ENCODE measurements at places on chromosomes 1 and 21.

DNA sequence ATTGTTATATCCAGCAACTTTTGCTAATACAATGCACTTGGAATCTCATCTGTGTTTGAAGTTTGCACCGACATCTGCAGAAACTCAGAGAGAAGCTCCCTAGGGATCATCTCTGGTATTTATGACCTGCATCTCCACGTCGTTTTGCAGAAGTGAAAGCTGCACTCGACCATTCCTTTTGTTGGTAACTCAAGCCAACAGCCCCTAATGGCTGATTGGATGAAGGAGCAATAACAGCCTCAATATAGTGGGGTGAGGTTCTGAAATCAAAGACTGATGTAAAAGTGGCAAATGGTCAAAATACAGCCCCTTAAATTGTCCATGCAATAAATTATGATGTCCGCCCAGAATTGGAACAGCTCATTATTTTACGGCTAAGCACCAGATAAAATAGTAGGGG is 344.2 kb upstream of the KAZN start:
- DNase-seq: no peak

DNA sequence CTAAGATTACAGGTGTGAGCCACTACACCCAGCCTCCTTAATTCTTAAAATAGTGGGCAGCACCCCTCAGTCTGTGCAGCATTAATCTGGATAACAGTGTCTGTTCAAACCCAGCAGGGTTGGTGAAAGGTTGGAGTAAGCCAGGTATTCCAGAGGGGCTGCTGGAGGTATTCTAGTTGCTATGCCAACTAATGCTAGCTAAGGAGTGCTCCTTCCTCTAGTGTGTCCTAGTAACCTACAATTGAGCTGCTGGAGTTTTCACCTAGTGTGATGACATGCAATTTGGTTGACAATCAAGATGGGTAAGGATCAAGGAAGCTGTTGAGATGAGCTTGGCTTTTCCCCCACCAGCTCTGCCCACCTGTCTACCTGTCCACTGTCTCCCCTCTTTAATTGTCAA is 100.2 kb upstream of the IPO9 start:
- no peak for DNase-seq

GRCh38 chr1:215377746-215378145 is 189.4 kb upstream of the KCTD3 start:
- DNase-seq: no peak

GRCh38 chr1:91605566-91605965 is 104.9 kb downstream of the CDC7 start:
- DNase-seq: no peak

DNA sequence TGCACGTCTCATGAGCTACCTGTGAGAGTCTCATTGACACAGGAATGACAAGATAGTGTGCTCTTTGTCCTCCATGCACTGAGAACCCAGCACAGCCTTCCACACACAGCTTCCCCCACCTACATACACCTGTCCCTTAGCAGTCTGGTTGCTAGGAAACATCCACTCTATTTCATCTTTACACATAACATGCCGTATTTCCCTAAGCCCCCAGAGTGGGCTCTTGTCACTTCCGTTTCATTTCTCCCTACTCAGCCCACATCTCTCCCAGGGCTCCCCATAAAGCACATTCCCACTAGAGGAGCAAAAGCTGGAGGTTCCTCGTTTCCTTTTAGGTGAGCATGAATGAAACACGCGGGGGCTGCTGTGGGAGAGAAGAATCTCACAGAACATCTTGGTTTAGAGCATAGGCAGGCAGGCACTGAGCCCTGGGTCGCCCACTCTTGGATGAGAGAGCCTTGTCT is 137.1 kb downstream of the ETS2 start:
- DNase-seq: no peak

- no peak for DNase-seq
Observed at GRCh38 chr1:193115629-193116227, 6.1 kb upstream of the CDC73 start.

DNA sequence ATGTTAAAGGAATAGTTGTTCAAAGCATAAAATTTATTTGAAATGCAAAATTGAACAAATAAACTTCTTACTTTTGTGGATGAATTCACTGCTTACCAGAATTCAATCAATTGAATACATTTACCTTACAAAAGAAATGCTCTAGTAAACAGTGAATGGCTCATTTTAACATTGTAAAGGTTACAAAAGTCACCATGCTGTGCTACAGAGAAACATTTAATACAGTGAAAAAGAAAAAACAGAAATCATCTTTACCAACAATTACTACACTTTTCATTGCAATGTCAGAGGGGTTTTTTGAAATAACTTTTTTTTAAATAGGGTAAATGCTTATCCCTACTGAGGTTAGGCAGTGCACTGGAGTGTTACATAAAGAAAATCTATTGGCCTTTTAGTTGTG is 853.0 kb downstream of the NCAM2 start:
- no peak for DNase-seq
